ENCODE measurements at places on chromosomes 11 and 22. TPM values are rescaled to one million over a fixed set of nuclear protein-coding genes. Genes with fewer than 3 reads are reported as not detected.

The KCNK7 gene
- 0.69 TPM for total RNA-seq

The PNPLA5 gene
- not detected for total RNA-seq

The SIPA1 gene
- total RNA-seq = 21.4 TPM

- peaks cover 3% of the 10 kb centered on the region for H3K4me1 ChIP-seq
- H3K4me3 ChIP-seq = no peak overlapping the region
- H3K27me3 ChIP-seq = peaks cover 3% of the 10 kb centered on the region
- DNase-seq = no peak
These were observed 10.5 kb downstream of the SMTNL1 start for GRCh38 chr11:57547854-57548377.

- no peak overlapping the region for H3K27ac ChIP-seq
- H3K36me3 ChIP-seq = no peaks in the 10 kb centered on the region
- H3K4me1 ChIP-seq = peaks cover 51% of the 10 kb centered on the region
- no peak for DNase-seq
- peaks cover 9% of the 10 kb centered on the region for H3K27me3 ChIP-seq
- no peak overlapping the region for H3K4me3 ChIP-seq
These were observed 34.7 kb downstream of the DAGLA start for GRCh38 chr11:61714916-61715315.

DNA sequence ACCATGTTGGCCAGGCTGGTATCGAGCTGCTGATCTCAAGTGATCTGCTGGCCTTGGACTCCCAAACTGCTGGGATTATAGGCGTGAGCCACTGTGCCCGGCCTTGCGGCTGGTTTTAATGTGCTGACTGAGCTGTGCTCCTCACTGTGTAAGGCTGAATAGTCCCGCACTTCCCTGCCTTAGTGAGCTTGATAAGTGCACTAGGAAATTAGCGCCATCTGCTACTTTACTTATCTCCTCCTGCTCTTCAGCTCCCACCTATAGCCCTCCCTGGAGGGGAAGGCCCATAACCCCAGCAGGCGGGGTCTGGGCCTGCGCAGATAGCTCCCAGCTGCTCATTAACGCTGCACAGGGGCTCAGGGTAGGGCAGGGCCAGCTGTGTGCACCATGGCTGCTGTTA is 49.4 kb downstream of the CLMP start:
- no peak overlapping the region for H3K4me3 ChIP-seq
- no peaks in the 10 kb centered on the region for H3K36me3 ChIP-seq
- peaks cover 29% of the 10 kb centered on the region for H3K4me1 ChIP-seq
- peak; percentile 81 for DNase-seq
- H3K27me3 ChIP-seq = peaks cover 3% of the 10 kb centered on the region
- H3K27ac ChIP-seq = peak overlapping the region; percentile 90

DNA sequence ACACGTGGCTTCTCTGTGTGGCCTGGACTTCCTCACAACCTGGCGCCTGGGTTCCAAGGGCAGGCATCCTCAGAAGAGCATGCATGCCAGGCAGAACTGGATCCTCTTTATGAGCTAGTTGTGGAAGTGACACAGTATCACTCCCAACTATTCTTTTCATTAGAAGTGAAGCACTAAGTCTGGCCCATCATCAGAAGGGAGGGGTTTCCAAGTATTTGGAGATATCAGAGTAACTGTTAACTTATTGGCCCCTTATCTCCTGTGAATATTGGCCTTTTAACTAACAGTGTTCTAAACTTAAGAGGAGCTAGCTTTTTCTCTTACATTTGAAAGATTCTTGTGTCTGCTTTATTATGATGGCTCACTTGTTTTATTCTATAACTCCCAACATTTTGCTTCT is 35.5 kb downstream of the FDX1 start:
- H3K27ac ChIP-seq = no peak overlapping the region
- no peak overlapping the region for H3K4me3 ChIP-seq
- no peak for DNase-seq
- no peaks in the 10 kb centered on the region for H3K36me3 ChIP-seq

DNA sequence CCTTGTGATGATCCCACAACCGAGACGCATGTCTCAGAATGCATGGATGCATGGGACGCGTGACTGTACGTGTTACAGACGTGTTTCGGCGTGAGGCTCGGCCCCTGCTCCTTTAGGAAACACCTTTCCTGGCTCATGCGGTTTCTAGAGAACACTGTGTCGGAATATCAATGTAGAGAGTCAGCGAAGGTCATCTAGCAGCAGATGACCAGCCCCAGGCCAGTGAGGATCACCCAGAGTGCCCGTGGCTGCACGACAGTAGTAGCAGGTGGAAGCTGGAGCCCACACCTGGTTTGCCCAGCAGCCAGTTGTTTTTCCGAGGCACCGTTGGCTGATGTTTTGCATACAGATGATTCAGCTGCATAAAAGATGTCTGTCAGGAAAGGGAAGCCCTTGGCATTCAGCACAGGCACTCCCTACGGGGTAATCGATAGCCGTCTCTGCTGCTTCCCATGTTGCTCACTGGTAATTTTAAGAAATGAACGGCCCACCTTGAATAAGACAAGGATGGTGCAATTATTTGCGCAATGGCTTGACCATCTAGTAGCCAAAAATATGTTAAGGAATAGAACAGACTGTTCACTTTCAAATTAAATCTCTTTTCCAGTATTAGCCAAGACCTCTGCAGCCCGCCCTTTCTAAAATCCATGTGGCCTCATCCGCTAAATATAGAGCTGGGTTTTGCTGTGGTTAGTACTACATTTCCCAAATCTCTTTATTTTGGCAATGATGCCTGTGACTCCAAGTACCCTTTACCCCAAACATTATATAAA is 1.1 kb upstream of the CLTCL1 start:
- no peak overlapping the region for H3K27ac ChIP-seq
- no peaks in the 10 kb centered on the region for H3K27me3 ChIP-seq
- peaks cover 6% of the 10 kb centered on the region for H3K4me1 ChIP-seq
- H3K36me3 ChIP-seq = no peaks in the 10 kb centered on the region
- no peak for DNase-seq
- H3K4me3 ChIP-seq = peak overlapping the region; percentile 90

GRCh38 chr22:29096736-29097669 is 24.2 kb downstream of the KREMEN1 start:
- H3K27ac ChIP-seq = no peak overlapping the region
- H3K27me3 ChIP-seq = no peaks in the 10 kb centered on the region
- no peak overlapping the region for H3K4me3 ChIP-seq
- H3K4me1 ChIP-seq = peaks cover 11% of the 10 kb centered on the region

DNA sequence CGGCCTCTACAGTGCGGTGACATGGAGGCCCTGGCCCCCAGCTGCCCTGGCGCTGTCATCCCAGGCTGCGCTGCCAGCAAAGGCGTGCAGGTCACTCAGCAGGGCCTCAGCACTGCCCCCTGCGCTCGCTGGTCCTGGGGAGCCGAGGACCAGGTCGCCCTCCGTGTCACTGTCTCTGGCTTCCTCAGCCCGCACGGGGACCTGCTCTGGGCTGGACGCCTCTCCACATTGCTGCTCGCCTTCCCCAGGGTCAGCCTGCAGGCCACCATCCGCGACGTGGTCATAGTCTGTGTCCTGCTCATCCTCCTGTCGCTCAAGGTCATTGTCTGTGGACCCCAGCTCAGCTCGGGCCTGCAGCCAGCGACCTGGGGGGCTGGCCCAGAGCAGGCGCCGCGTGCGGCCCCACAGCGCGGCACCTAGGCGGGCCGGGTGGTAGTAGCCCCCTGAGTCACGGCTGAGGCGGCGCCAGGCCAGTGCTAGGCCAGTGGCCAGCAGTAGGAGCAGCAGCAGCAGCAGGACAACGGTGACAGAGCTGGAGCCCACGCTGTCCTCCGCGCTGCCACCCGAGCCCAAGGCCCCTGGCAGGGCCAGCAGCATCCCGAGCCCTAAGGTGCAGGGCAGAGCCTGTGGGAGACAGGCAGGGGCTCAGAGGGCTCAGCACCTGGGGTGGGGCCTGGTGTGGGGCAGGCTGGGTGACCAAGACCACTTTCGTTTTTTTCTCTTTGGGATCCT is 1.6 kb downstream of the PTPRCAP start:
- H3K27ac ChIP-seq = peak overlapping the region; percentile 87
- DNase-seq = no peak
- H3K4me1 ChIP-seq = peaks cover 7% of the 10 kb centered on the region

GRCh38 chr11:7487360-7487759 is 2.1 kb downstream of the OLFML1 start:
- H3K27ac ChIP-seq = no peak overlapping the region
- H3K4me1 ChIP-seq = no peaks in the 10 kb centered on the region
- H3K36me3 ChIP-seq = no peaks in the 10 kb centered on the region
- H3K27me3 ChIP-seq = no peaks in the 10 kb centered on the region
- no peak overlapping the region for H3K4me3 ChIP-seq

DNA sequence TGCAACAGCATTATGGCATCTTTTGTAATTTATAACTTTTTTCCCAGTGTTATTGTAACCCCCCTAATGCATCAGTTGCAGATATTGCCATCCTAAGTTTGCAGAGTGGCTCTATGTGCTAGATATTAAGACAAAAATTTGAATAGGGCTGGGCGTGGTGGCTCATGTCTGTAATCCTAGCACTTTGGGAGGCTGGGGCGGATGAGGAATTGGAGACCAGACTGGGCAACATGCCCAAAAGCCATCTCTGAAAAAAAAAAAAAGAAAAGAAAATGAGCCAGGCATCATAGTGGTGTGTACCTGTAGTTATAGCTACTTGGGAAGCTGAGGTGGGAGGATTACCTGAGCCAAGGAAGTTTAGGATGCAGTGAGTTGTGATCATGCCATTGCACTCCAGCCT is 50.1 kb upstream of the MUC15 start:
- H3K27me3 ChIP-seq = no peaks in the 10 kb centered on the region
- no peak for DNase-seq
- H3K4me3 ChIP-seq = no peak overlapping the region
- H3K36me3 ChIP-seq = no peaks in the 10 kb centered on the region

DNA sequence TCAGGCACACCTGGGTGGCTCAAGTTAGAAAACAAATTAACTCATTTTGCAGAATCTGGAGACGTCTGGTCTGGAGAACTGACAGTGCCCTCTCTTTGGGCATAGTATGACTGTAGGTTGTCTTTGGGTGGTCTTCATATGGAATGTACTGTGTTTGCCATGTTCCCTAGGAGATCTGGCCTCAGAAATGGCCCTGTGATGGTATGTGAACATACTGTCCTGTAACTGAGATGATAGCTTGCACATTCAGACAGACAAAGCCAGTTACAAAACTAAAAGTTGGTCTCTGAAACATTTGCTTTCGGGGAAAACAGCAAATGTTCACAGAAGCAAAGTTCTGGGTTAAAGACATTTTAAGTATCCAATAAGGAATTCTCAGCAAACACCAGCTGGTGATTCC is 29.7 kb downstream of the CD44 start:
- no peak for DNase-seq
- no peak overlapping the region for H3K4me3 ChIP-seq
- H3K4me1 ChIP-seq = no peaks in the 10 kb centered on the region
- H3K27me3 ChIP-seq = no peaks in the 10 kb centered on the region
- no peaks in the 10 kb centered on the region for H3K36me3 ChIP-seq

DNA sequence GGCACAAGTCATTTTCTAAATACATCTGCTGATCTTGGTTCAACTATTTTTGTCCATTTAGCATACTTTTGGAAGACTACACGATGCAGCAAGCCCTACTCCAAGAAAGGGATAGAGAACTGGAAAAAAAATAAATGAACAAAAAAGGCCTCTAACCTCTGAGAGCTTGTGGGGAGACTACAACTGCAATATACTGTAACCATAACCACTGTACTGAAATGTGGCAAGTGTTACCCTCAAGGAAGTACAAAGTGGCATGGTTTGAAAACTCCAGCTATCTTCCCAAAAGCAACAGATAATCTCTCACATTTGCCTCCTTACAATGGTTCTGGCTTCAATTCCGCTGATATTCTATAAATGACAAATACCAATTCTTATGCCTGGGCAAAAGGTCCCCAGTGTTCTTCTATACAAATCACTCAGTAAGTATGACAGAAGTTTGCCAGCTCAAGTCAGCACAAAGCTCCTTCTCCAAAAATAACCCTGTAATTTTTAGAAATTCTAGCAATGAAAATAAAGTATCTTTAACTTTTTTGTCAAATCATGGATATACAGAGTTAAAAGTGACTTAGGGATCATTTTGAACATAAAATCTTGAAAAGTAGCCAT is 22.9 kb downstream of the AMBRA1 start:
- H3K4me1 ChIP-seq = no peaks in the 10 kb centered on the region
- H3K36me3 ChIP-seq = no peaks in the 10 kb centered on the region
- H3K27ac ChIP-seq = no peak overlapping the region
- H3K27me3 ChIP-seq = no peaks in the 10 kb centered on the region
- H3K4me3 ChIP-seq = no peak overlapping the region
- no peak for DNase-seq

DNA sequence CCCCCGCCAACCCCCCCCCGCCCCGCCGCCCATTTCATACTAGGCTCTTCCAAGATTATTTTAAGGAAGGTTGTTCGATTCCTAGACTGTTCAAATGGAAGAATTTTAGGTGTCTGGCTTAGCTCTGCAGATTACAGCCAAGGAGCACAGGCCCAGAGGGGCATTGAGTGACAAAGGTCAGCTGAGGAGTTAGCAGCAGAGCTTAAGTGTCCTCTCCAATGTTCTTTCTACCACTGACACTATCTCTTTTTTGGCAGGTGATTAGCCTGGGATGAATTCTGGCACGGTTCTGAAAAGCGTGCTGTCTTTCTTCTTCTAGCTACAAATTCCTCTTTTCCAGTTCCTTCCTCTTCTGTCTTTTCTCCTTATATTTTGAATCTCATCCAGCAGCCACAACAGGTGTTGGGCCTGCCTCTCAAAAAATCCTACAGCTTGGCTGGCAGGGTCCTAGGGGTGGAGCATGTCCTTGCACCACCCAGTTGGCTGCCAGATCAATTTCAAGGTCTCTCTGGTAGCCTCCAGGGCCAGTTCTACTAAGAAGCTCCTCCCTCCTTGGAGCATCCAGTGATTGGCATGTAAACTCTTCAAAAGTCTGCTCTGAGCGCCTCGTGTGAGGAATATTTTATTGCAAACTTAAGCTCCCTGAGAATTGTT is 23.0 kb downstream of the KCNE3 start:
- no peaks in the 10 kb centered on the region for H3K36me3 ChIP-seq
- H3K4me3 ChIP-seq = no peak overlapping the region
- no peak overlapping the region for H3K27ac ChIP-seq

GRCh38 chr11:9047964-9048523 is 43.4 kb downstream of the SCUBE2 start:
- no peak overlapping the region for H3K27ac ChIP-seq
- H3K4me1 ChIP-seq = peaks cover 16% of the 10 kb centered on the region
- DNase-seq = no peak
- H3K4me3 ChIP-seq = no peak overlapping the region
- no peaks in the 10 kb centered on the region for H3K36me3 ChIP-seq

- H3K4me3 ChIP-seq = no peak overlapping the region
- no peak for DNase-seq
- no peaks in the 10 kb centered on the region for H3K36me3 ChIP-seq
- peaks cover 4% of the 10 kb centered on the region for H3K27me3 ChIP-seq
- peaks cover 27% of the 10 kb centered on the region for H3K4me1 ChIP-seq
These were observed 32.5 kb downstream of the GNAZ start for GRCh38 chr22:23102776-23103175.

DNA sequence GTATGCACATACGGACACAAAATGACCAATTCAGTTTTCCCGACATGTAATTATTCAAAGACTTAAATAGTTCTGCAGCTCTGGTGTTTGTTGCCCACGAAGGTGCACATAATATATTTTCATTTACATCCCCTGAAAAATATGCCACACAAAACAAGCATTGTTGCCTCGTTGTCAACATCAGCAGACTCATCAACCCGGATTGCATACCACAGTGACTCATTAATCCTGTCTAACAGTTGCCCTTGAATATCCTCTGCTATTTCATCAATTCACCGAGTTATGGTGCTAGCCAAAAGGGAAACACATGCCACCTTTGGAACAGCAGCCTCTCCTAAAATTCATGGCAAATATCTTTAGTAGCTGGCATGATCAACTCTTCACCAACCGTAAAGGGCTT is 582.2 kb downstream of the LRRC4C start:
- H3K27ac ChIP-seq = no peak overlapping the region
- H3K36me3 ChIP-seq = no peaks in the 10 kb centered on the region
- no peak overlapping the region for H3K4me3 ChIP-seq
- no peaks in the 10 kb centered on the region for H3K4me1 ChIP-seq
- DNase-seq = no peak

All from glutamatergic neuron (in vitro differentiated cells).